CD4-positive, alpha-beta T cell (primary cell): ENCODE measurements at places on chromosomes 7 and 10. TPM values are rescaled to one million over a fixed set of nuclear protein-coding genes. Genes with fewer than 3 reads are reported as not detected.
A peak's percentile ranks its signal among the peaks of the same experiment; 100 is the strongest.

- no peaks in the 10 kb centered on the region for H3K36me3 ChIP-seq
- DNase-seq: no peak
- H3K27ac ChIP-seq: no peak overlapping the region
- peaks cover 42% of the 10 kb centered on the region for H3K4me1 ChIP-seq
- H3K27me3 ChIP-seq: peaks cover 79% of the 10 kb centered on the region
Observed at GRCh38 chr10:117134306-117135025, 3.6 kb downstream of the VAX1 start.

- peaks cover 70% of the 10 kb centered on the region for H3K4me1 ChIP-seq
- H3K27ac ChIP-seq: peak overlapping the region; percentile 9
- no peaks in the 10 kb centered on the region for H3K27me3 ChIP-seq
- DNase-seq: no peak
- no peak overlapping the region for H3K4me3 ChIP-seq
- H3K36me3 ChIP-seq: peaks cover 42% of the 10 kb centered on the region
Observed at GRCh38 chr7:105003872-105004510, 10.0 kb upstream of the KMT2E start.

DNA sequence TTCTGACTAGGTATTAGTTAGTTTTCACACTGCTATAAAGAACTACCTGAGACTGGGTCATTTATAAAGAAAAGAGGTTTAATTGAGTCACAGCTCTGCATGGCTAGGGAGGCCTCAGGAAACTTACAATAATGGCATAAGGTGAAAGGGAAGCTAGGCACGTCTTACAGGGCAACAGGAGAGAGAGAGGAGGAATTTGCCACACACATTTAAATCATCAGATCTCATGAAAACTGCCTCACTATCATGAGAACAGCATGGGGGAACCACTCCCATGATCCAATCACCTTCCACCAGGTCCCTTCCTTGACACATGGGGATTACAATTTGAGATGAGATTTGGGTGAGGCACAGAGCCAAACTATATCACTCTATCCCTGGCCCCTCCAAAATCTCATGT is 40.6 kb upstream of the ZMYND11 start:
- no peak for DNase-seq
- no peaks in the 10 kb centered on the region for H3K36me3 ChIP-seq
- no peaks in the 10 kb centered on the region for H3K4me1 ChIP-seq

LOXL4 gene
- total RNA-seq: not detected

- no peaks in the 10 kb centered on the region for H3K4me1 ChIP-seq
- H3K27me3 ChIP-seq: peaks cover 6% of the 10 kb centered on the region
- no peak overlapping the region for H3K27ac ChIP-seq
- H3K36me3 ChIP-seq: no peaks in the 10 kb centered on the region
Observed at GRCh38 chr10:14293526-14293925, 37.2 kb downstream of the FRMD4A start.

TEX47 gene
- total RNA-seq: not detected

- H3K36me3 ChIP-seq: peaks cover 51% of the 10 kb centered on the region
- H3K27ac ChIP-seq: no peak overlapping the region
- DNase-seq: no peak
- H3K27me3 ChIP-seq: no peaks in the 10 kb centered on the region
Observed at GRCh38 chr7:98881561-98882315, 3.4 kb downstream of the TRRAP start.

DNA sequence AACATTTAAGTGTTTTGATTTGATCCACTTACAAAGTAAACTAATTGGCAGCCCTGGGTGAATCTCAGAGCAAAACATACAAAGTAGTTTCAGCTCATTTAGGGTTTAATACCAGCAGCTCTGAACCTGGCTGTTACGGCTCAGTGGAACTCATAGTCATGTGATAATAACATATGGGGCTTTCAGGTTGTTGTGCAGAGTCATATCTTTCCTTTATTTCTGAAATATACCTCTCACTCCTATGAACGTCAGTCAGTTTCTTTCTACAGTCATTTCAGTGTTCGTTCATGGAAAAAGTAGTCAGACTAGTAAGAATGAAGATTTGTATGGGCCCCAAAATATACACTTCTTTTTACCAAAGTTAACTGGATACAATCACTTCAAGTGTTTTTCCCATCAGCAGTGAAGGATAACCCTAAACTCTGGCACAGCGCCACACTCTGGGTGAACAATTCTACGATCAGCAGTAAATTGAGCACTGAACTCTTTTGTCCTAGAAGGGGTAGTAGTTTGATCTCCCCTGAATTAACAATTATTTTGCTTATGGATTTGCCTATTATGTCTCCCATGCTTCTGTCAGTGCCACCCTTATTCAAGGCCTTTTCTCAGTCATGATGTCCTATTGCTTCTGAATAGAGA is 218.6 kb downstream of the THSD7A start:
- DNase-seq: no peak
- H3K4me1 ChIP-seq: no peaks in the 10 kb centered on the region
- H3K27ac ChIP-seq: no peak overlapping the region
- H3K27me3 ChIP-seq: no peaks in the 10 kb centered on the region

GRCh38 chr7:17690030-17690429 is 250.3 kb downstream of the SNX13 start:
- H3K27me3 ChIP-seq: no peaks in the 10 kb centered on the region
- H3K4me1 ChIP-seq: no peaks in the 10 kb centered on the region
- no peaks in the 10 kb centered on the region for H3K36me3 ChIP-seq

RGS10 gene
- total RNA-seq: 132 TPM

GRCh38 chr10:85967594-85967993 is 399.0 kb downstream of the GRID1 start:
- peaks cover 3% of the 10 kb centered on the region for H3K27me3 ChIP-seq
- H3K36me3 ChIP-seq: no peaks in the 10 kb centered on the region
- H3K27ac ChIP-seq: no peak overlapping the region
- no peaks in the 10 kb centered on the region for H3K4me1 ChIP-seq
- no peak overlapping the region for H3K4me3 ChIP-seq

- no peaks in the 10 kb centered on the region for H3K4me1 ChIP-seq
- no peak overlapping the region for H3K27ac ChIP-seq
- no peaks in the 10 kb centered on the region for H3K36me3 ChIP-seq
- H3K27me3 ChIP-seq: no peaks in the 10 kb centered on the region
- DNase-seq: no peak
Observed at GRCh38 chr10:3363311-3364045, 190.9 kb upstream of the PITRM1 start.

DNA sequence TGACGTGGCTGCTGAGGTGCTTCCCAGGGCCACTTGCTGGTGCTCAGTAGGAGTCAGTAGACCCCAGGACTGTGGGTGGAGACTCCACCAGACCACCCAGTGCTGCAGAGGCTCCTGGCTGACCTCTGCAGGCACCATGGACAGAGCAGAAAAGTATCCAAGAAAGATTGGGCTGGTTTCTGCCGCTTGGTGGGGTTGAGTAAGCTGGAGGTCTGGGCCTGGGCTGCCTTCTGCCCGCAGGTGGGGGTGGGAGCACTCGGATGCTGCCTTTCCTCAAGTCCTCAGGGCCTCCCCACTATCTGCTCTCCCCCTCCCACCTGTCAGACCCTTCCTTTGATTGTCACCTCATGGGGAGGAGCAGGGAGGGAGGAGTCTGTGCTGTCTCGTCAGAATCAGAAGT is 91.6 kb downstream of the WDR37 start:
- H3K27me3 ChIP-seq: no peaks in the 10 kb centered on the region
- no peaks in the 10 kb centered on the region for H3K36me3 ChIP-seq
- peaks cover 6% of the 10 kb centered on the region for H3K4me1 ChIP-seq
- no peak overlapping the region for H3K4me3 ChIP-seq
- H3K27ac ChIP-seq: no peak overlapping the region

AGR2 gene
- not detected for total RNA-seq

TMEM213 gene
- total RNA-seq: not detected

DNA sequence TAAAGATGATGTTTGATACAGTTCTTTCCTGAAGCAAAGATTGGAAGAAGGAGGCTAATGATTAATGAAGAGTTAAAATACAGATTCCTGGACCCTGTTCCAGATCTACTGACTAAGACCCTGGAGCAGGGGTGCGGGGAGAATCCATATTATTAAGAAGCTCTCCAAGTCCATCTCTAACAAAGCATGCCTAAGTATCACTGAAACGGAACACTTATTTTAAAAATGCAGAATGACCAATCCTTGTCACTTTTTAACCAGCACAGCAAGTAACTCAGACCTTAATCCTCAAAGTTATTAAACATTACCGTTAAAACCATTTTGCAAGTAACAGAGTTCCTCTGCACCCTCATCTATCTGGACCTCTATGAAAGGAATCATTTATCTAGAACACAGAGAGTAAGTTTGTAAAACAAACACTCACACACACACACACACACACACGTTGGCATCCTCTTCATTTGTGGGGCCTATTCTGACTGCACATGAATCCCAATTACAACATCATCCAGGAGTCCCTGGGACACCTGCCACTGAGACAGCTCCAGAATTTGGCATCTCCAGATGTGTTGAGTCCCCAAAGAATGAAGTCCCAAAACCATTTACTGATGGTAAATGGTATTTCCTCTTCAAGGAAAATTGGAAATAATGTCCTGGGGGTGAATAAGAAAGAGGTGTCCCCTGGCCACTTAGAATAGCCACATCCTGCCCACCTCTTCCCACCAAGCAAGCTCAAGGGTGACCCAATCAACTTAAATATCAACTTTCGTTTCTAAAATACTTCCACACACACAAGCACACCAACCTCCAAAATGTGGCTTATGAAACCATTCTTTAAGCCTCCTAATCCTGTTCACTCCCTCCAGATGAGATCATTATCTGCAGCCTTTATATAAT is 117.5 kb downstream of the PARD3 start:
- DNase-seq: no peak
- no peaks in the 10 kb centered on the region for H3K36me3 ChIP-seq
- H3K4me1 ChIP-seq: no peaks in the 10 kb centered on the region
- H3K27me3 ChIP-seq: no peaks in the 10 kb centered on the region

ADGRA1 gene
- total RNA-seq: not detected

DNA sequence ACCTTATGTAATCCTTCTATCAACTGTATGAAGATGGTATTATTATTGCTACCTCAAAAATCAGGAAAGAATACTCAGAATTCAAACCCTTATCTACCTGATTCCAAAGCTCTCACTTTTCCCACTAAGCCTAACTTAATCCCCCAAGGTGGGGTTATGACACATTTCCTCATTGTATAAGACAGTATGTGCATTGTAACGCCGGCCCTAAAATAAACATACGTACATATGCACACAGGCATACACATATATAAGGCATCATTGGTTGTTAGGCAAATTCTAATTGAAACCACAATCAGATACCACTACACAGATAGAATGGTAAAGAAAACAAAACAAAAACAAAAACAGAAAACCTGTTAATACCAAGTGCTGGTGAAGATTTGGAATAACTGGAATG is 556.5 kb downstream of the INHBA start:
- H3K4me1 ChIP-seq: no peaks in the 10 kb centered on the region
- H3K4me3 ChIP-seq: no peak overlapping the region
- H3K36me3 ChIP-seq: no peaks in the 10 kb centered on the region
- no peak for DNase-seq
- H3K27me3 ChIP-seq: no peaks in the 10 kb centered on the region

GRCh38 chr7:105589356-105590077 is 8.2 kb upstream of the EFCAB10 start:
- no peaks in the 10 kb centered on the region for H3K27me3 ChIP-seq
- peaks cover 8% of the 10 kb centered on the region for H3K4me1 ChIP-seq
- H3K36me3 ChIP-seq: no peaks in the 10 kb centered on the region
- no peak overlapping the region for H3K27ac ChIP-seq
- peak; percentile 71 for DNase-seq
- H3K4me3 ChIP-seq: no peak overlapping the region

TUBAL3 gene
- total RNA-seq: not detected

DNA sequence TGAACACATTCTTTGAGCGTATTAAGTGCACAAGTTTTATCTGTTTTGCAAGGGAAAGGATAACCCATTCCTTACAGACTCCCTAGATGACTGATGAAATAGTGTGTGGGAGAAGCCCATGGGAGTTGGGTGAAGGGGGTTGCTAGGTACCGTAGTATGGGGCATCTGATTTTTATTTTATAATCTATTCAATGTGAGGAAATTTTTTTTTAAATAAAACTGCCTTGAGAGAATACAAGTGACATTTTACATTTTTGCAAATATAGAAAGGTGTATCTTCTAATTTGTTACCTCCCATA is 1.4 kb downstream of the BTAF1 start:
- no peaks in the 10 kb centered on the region for H3K27me3 ChIP-seq
- peaks cover 7% of the 10 kb centered on the region for H3K36me3 ChIP-seq
- DNase-seq: no peak
- H3K27ac ChIP-seq: no peak overlapping the region
- peak overlapping the region; percentile 86 for H3K4me3 ChIP-seq

DNA sequence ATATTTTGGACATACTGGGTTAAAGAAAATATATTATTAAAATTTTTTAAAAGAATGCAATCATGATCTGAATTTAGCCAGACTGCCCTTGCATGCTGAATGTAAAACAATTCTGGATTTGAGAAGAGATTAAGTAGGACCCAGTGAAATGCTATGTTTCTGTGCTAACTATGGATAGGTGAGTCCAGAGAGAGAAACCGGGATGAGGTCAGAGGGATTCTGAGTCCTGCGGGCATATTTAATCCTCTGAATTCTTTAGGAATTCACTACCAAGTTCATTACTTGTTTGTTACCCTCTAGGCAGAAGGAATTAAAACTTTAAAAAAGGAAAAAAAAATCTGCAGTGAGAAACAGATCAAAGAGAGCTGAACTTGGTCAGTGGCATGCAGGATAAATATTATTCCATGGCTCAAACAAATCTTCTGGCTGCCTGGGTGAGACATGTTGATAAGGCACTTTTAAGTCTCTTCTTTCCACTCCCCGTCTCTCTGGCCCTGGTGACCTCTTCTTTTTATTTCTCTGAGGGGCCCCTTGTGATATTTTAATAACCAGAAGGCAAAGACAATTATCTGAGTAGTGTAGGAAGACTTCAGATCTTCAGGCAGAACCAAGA is 50.2 kb upstream of the LYZL1 start:
- H3K27me3 ChIP-seq: no peaks in the 10 kb centered on the region
- H3K4me1 ChIP-seq: no peaks in the 10 kb centered on the region
- no peak for DNase-seq

TLX1 gene
- not detected for total RNA-seq

CLDN4 gene
- total RNA-seq: 0.05 TPM

GRCh38 chr7:156217803-156218202 is 405.5 kb upstream of the SHH start:
- no peak overlapping the region for H3K27ac ChIP-seq
- no peak for DNase-seq
- no peak overlapping the region for H3K4me3 ChIP-seq
- no peaks in the 10 kb centered on the region for H3K27me3 ChIP-seq
- no peaks in the 10 kb centered on the region for H3K4me1 ChIP-seq
- H3K36me3 ChIP-seq: no peaks in the 10 kb centered on the region

DNA sequence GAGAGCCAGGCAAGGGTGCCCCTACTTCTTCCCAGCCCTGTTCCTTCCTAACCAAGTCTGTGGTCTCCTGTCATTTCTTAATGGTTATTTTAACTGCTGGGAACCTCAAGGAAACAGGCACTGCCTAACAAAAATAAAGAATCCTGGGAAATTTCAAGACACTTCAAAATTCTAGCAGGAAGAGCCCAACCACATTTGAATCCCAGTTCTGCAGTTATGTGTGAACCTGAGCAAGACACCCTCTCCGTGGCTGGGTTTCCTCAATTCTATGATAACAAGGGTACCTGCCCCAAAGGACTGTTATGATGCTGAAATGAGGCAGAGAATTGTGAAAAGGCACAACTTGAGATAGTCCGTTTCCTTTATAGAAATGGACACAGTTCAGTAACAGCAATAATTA is 36.2 kb upstream of the DUSP5 start:
- H3K27ac ChIP-seq: no peak overlapping the region
- no peak overlapping the region for H3K4me3 ChIP-seq
- no peaks in the 10 kb centered on the region for H3K36me3 ChIP-seq

ENKUR gene
- total RNA-seq: not detected
